ENCODE measurements at places on chromosomes 16 and 17. TPM values are rescaled to one million over a fixed set of nuclear protein-coding genes. Genes with fewer than 3 reads are reported as not detected.

The RAMP2 gene
- not detected for total RNA-seq

DNA sequence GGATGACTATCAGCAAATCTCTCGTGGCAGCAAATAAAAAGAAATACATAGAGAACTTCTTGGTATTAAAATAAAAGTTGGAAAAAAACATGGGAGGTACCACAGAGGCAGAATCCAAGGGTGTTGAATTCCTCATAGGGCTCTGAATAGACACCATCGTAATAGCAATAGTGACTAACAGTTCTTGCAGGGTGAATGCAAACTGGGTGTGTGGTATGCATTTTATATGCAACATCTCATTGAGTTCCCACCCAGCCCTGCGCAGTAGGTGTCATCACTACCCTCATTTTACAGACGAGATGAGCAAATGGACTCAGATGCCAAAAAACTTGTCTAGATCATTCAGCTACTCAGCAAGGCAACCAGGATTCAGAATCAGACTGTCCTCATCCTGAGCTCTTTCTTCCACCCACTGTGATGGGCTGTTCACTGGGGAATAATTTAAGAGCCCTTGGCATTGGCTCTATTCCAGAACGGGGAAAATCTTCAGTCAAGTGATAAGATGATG lies 354.6 kb upstream of the CDH11 start:
- H3K36me3 ChIP-seq, result no peaks in the 10 kb centered on the region
- no peaks in the 10 kb centered on the region for H3K27me3 ChIP-seq
- no peak overlapping the region for H3K27ac ChIP-seq
- no peak for DNase-seq
- no peaks in the 10 kb centered on the region for H3K4me1 ChIP-seq

DNA sequence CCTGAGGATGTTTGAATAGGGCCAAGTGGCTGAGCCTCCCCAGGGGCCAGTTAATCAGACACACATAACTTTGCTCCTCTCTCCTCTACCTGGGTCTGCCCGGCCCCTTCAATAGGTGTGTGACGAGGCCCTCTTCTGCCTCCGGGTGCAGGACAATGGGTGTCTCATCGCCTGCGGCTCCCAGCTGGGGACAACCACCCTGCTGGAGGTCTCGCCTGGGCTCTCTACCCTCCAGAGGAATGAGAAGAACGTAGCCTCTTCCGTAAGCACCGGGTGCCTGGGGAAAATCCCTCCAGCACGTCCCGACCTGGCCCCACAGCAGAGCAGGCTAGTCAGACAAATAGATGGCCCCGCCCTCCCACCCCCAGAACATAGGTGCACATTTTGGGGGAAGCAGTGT lies 16.1 kb upstream of the KIF19 start:
- no peaks in the 10 kb centered on the region for H3K27me3 ChIP-seq
- H3K4me3 ChIP-seq, result no peak overlapping the region
- DNase-seq, result no peak
- H3K36me3 ChIP-seq, result no peaks in the 10 kb centered on the region

- no peaks in the 10 kb centered on the region for H3K36me3 ChIP-seq
- no peaks in the 10 kb centered on the region for H3K27me3 ChIP-seq
- peak overlapping the region; percentile 91 for H3K27ac ChIP-seq
- peak; percentile 85 for DNase-seq
Measured at GRCh38 chr16:11224894-11225676, 30.9 kb downstream of the SOCS1 start.

DNA sequence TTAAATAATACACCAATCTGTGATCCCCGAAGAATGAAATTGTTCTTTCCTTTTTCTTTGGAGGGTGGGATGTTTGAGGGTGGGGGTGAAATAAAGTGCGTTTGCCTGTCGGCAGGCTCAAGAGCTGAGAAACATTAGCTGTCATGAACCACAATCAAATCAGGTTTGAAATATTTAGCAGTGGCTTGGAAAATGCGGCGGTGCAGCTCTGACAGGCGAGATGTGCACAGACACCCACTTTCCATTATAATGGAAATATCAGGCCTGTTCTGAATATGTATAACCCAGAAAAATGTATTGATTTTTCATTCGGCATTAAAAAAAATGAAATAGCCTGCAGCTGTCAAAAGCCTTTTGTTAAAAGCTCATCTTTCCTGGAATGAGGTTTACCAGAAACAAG lies 212.8 kb downstream of the ZFHX3 start:
- H3K4me1 ChIP-seq, result no peaks in the 10 kb centered on the region
- no peak overlapping the region for H3K4me3 ChIP-seq
- H3K27me3 ChIP-seq, result no peaks in the 10 kb centered on the region

The NOG gene
- total RNA-seq, result 31.4 TPM

- H3K36me3 ChIP-seq, result no peaks in the 10 kb centered on the region
- no peak overlapping the region for H3K27ac ChIP-seq
Measured at GRCh38 chr16:89925596-89926079, 2.5 kb downstream of the TUBB3 start.

DNA sequence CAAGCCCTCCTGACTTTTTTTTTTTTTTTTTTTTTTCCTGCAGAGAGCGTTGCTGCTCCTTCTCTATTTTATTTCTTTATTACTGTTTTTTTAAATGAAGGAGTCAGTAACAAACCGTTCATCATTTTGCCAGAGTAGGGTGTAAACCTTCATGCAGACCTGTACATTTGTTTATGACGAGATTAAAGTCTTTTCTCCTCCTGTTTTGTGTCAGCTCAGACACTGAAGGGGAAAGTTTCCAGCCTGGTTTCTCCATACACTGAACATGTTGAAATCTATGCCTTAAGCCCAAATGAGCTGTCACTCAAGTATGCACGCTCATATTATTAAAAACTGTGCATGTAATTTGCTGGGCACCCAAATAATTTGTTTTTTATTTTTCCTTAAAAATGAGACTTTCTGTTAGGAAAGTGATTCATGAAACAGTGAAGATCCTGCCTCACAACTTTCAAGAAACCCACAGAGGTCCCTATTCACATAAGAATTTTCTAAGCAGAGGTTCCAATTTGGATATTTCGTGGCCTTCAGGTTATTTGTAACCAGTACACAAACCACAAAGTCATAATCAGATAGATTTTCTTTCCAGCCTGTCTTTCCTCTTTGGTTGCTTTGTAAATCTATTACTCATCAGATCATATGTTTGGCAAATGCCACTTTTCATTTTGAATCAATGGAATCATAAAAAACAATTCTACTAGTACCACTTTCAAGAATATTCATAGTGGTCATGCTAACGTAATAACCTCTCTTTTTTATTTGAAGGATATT lies 700.3 kb downstream of the MAF start:
- no peaks in the 10 kb centered on the region for H3K4me1 ChIP-seq
- no peaks in the 10 kb centered on the region for H3K36me3 ChIP-seq
- no peak overlapping the region for H3K4me3 ChIP-seq
- no peaks in the 10 kb centered on the region for H3K27me3 ChIP-seq
- DNase-seq, result no peak

DNA sequence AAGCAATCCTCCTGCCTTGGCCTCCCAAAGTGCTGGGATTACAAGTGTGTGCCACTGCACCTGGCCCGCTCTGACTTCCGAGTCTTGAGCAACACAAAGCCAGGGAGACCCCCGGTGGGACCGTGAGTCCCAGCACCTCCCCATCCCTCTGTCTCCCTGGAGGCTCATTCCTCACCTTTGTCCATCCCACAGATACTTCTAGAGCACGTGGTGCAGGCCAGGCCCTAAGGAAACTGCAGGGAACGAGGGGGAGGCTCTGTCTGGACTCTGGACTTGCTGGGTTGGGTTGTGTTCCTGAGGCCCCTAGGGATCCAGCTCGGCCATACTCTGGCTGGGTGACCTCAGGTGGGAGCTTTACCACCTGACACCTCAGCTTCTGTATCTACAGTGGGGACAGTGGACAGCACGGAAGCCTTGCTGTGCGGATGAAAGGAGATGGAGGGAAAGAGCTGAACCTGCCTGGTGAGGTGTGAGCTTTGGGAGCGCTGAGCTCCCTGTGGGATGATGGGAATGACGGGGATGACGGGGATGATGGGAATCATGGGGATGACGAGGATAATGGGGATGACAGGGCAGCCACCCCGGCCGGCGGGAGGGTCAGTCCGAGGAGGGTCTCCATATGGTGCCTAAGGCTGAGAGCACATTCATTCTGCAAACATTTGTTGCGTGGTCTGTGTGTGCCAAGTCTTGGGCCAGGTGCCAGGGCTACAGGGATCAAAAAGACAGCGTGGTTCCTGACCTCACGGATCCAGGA lies 26.6 kb downstream of the C16orf74 start:
- H3K27ac ChIP-seq, result no peak overlapping the region
- DNase-seq, result no peak
- no peaks in the 10 kb centered on the region for H3K4me1 ChIP-seq
- no peaks in the 10 kb centered on the region for H3K36me3 ChIP-seq

- DNase-seq, result no peak
- peaks cover 87% of the 10 kb centered on the region for H3K36me3 ChIP-seq
- H3K27me3 ChIP-seq, result no peaks in the 10 kb centered on the region
- no peak overlapping the region for H3K4me3 ChIP-seq
- no peaks in the 10 kb centered on the region for H3K4me1 ChIP-seq
- H3K27ac ChIP-seq, result no peak overlapping the region
Measured at GRCh38 chr17:44867841-44868240, 20.2 kb downstream of the HIGD1B start.

GRCh38 chr17:46968224-46968834 lies 10.7 kb downstream of the RPRML start:
- H3K4me3 ChIP-seq, result no peak overlapping the region
- H3K36me3 ChIP-seq, result no peaks in the 10 kb centered on the region
- no peaks in the 10 kb centered on the region for H3K4me1 ChIP-seq
- no peak for DNase-seq
- H3K27me3 ChIP-seq, result no peaks in the 10 kb centered on the region
- H3K27ac ChIP-seq, result no peak overlapping the region

The LUC7L gene
- total RNA-seq, result 154 TPM

DNA sequence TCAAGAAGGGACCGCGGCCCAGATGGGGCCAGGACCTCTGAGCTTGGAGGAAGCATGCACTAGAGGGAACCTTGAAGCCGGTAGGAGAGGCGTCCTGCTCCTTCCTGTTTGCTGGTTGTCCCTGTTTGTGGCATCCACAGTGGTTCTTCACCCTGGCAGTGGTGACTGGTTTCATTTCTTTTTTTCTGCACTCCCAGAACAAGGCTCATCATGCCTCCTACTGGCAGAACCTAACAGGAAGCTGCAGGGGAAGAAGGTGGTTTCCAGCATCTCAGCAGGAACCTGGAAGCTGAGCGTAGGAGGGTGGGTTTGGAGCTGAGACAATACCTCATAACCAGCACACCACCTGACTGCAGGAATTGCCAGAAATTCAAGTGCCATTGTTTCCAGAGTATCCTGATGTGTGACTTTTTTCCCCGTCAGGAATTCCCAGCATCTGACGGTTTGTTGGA lies 5.8 kb downstream of the TMEM231 start:
- no peaks in the 10 kb centered on the region for H3K36me3 ChIP-seq
- H3K27ac ChIP-seq, result no peak overlapping the region
- no peaks in the 10 kb centered on the region for H3K27me3 ChIP-seq
- no peak overlapping the region for H3K4me3 ChIP-seq
- H3K4me1 ChIP-seq, result peaks cover 2% of the 10 kb centered on the region
- no peak for DNase-seq

Measured in naive thymus-derived CD4-positive, alpha-beta T cell (primary cell).